ENCODE measurements at places on chromosomes 1 and 21.
A peak's percentile ranks its signal among the peaks of the same experiment; 100 is the strongest.

DNA sequence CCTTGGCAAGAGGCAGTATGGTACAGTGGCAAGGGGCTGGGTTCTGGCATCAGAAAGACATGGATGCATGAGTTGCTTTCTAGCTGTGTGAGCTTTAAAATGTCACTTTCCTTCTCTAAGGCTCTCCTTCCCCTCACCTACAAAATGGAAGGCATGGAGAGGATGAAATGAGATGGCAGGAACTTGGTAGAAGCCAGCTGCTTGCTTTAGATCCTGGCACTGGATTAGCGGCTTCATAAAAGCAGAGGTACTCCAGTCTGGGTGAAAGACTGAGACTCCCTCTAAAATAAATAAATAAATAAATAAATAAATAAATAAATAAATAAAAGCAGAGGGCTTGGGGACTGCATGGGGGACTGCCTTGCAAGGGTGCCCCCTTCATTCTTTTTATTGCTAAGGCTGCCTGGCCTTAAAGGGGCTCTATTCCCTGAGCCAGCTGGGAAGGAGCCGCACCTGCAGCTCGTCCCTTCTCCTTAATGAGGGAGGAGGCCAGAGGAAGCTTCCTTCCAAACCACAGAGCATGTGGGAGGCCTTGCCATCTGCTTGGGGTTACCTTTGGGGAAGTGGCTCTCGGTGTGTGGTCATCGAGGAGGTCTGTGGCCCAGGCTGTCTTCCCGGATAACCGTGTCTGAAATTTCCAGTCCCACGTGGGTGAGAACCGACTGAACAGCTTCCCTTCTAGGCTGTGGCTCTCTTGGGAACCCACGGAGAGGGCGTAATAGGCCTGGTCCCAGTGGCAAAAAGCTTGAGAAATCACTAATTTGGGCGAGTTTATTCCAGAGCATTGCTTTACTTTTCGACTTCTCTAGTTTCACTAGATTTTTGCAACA lies 2.0 kb upstream of the ATP13A2 start:
- peak; percentile 16 for DNase-seq

- DNase-seq: no peak
Observed at GRCh38 chr1:214248311-214249085, 32.5 kb upstream of the SMYD2 start.

DNA sequence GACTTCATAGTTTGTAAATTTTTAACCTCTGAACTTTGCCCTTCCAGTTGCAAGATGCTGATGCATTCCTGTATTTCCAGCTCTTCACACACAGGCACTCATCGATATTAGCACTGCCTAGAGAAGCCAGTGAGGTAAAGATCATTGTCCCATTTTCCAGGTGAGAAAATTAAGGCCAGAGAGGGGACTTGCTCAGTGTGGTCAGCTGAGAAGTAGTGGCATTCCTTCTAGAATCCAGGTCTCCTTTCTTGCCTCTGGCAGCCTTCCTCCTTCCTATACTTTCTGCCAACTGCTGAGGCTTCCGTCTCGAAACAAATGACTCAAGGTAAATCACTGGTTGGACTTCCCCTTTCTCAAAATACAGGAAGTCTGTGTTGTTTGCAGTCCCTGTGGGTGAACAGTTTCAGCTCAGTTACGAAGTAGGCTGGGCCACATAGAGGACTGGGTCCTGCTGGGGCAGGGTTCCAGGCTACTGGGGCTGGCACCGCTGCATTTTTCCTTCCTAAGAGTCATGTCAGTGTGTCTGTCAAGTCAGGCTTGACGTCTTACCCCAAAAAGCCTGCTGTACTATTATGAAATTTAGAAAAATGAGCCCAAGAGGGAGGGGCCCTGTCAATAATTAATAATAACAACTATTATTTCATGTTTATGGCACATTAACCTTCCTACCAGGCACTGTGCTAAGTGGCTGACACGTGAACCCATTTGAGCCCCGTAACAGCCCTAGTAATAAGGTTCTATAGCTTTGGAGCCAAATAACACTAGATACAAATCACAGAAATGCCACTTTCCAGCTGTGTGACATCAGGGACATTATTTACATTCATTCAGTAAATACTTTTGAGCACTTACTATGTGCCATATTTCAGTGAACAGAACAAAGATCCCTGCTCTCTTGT lies 16.6 kb upstream of the RNF19B start:
- no peak for DNase-seq

GRCh38 chr1:228972576-228972975 lies 237.3 kb downstream of the RHOU start:
- no peak for DNase-seq

DNA sequence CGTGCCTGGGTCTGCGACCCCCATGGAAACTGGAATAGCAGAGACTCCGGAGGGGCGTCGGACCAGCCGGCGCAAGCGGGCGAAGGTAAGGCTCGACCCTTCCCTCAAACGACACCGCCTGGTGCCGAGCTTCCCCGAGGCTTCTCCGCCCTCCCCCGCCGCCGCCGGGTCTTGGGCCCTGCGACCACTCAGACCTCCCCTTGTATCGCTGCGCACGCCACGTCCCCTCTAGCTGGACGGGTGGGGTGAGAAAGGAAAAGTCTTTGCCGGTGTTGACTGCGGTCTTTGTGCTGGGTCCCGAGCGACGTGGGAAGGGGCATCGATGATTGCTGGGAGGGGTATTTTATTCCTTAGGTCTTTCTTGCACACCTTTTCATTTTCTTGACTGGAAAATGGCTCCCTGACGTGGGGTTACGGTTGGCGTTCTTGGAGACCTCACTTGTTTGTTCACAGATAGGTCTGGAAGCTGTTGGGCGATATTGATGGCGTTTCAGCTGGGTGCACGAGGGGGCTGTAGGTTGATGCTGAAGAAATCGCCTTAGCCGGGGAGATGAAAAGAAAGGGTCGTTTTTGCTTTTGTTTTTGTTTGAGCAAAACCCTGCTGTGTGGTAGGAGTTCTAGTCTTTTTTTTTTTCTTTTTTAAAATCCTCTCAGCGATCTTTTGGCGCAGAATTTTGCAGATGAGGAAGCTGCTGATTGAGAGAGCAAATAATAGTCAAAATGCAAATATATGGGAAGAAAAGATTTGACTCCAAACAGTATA lies 776 bp downstream of the KDM1A start:
- DNase-seq: peak; percentile 32

- no peak for DNase-seq
Observed at GRCh38 chr1:233081735-233082134, 131.3 kb downstream of the NTPCR start.

GRCh38 chr1:64946916-64947315 lies 19.4 kb downstream of the JAK1 start:
- DNase-seq: no peak

Data from Jurkat, Clone E6-1 (cell line).